ENCODE measurements at places on chromosomes 2 and 18. TPM values are rescaled to one million over a fixed set of nuclear protein-coding genes. Genes with fewer than 3 reads are reported as not detected.

- DNase-seq: no peak
These were observed 4.7 kb upstream of the C2orf72 start for GRCh38 chr2:231032575-231033140.

DNA sequence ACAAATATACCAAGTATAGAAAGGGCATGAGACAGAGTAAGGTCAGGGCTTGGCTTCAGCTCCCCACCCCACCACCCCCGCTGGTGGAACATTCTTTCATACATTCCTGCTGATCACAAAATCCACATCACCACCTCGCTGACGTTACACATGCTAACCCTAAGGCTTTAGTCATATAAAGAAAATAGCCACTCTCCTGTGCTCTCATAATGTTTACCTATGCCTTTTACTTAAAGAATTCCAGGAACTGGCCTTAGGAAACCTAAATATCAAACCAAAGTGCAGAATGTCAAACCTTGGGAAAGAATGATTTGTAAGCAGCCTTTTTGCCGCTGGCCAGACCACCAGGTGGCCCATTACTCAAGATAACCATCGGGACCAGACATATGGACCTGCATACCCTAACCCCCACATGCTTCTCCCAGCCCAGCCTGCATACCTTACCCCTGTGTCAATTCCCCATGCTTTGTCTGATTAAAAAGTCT is 136.3 kb upstream of the SLC39A10 start:
- DNase-seq: peak; percentile 74

The RNF144A gene
- total RNA-seq: 12.3 TPM

The DNAJC5G gene
- not detected for total RNA-seq

The ANKRD30BL gene
- total RNA-seq: not detected

- no peak for DNase-seq
These were observed 36.8 kb upstream of the APCDD1 start for GRCh38 chr18:10417664-10418063.

GRCh38 chr2:232800166-232800565 is 23.8 kb upstream of the KCNJ13 start:
- no peak for DNase-seq

DNA sequence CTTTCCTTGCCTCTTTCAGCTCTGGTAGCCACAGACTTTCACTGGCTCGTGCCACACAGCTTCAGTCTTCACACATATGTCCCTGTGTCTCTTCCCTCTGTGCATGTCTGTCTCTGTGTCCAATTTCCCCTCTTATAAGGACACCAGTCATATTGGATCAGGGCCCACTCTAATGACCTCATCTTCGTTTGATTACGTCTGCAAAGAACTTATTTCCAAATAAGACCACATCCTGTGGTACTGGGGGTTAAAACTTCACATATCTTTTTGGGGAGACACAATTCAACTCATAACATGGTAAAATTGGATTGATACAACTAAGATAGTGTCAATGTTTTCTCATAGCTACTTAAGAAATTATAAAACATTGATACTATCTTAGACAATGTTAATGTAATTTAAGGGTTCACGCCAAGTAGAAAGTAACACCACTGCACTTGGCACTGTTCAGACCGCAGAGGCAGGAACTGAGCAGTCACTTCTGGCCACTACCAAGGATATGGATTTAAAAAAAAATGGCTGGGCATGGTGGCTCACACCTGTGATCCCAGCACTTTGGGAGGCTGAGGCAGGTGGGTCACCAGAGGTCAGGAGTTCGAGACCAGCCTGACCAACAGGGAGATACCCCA is 119.6 kb upstream of the EPAS1 start:
- no peak for DNase-seq

The GPAT2 gene
- total RNA-seq: not detected

The CCBE1 gene
- 6.5 TPM for total RNA-seq

DNA sequence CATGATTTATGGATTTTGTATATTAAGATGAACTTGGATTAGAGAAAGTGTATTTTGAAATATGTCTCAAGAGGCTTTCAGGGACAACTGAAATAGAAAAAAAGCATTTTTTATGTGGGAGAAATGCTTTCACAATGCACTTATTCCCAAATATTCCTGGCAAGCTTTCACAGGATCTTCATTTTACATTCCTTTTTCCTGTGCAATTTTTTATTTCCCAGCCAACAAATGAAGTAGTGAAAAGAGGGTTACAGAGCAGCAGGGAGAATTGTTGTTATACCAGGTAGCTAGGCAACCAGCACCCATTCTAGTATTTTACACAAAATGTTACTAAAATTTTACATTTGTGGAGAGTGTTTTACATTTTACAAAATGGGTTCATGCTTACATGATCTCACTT is 167.0 kb upstream of the RPRM start:
- DNase-seq: no peak

GRCh38 chr18:47844828-47845498 is 85.5 kb downstream of the SMAD2 start:
- no peak for DNase-seq

The LYG1 gene
- not detected for total RNA-seq

DNA sequence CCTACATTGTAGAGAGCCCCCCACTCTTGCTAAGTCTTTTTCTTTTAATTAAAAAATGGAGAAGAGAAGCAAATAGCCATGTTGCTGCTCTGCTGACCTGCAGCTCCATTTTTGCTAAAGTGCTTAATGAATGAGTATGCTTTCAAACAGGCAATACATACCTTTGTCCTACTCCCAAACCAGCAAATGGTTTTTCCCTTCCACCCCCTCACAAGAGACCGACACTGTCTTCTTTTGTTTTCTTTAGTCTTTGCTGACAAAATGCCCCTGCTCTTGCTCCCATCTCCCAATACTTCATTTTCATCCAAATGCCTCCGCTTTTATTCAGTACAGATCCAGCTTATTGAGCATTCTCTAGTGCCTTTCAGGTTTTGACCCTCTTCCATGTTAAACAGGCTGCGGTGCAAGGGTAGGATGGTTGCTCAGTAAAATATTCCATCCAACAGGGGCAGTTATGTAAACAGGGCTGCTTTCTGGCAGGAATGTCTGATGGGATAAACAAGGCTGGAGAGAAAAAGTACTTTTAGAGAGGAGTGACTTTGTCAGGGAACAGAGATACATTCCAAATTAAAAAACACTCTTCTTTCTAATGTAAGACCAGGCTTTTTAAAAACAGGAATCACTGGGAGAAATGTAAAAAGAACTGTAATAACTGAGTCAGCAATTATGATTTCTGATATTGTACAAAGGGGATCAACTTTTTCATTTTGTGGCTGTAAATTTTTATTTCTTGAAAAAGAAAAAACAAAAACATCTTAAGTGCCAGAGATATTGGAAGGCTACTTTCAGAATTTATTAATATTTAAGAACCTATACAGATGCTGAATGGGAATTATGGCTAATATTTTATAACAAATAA is 136.8 kb downstream of the MEP1B start:
- no peak for DNase-seq

The TMEM131 gene
- total RNA-seq: 21.9 TPM

- DNase-seq: no peak
These were observed 53.3 kb downstream of the TRAPPC12 start for GRCh38 chr2:3432693-3433338.

- no peak for DNase-seq
These were observed 65.9 kb upstream of the WIPF1 start for GRCh38 chr2:174663550-174663949.

- DNase-seq: no peak
These were observed 53.2 kb downstream of the SMAD7 start for GRCh38 chr18:48897531-48897930.

The TLX2 gene
- 1.7 TPM for total RNA-seq

The ASB18 gene
- not detected for total RNA-seq

The FHOD3 gene
- 13.0 TPM for total RNA-seq

- DNase-seq: no peak
These were observed 128.8 kb downstream of the ATL2 start for GRCh38 chr2:38248255-38248654.

The CRYGB gene
- total RNA-seq: not detected

DNA sequence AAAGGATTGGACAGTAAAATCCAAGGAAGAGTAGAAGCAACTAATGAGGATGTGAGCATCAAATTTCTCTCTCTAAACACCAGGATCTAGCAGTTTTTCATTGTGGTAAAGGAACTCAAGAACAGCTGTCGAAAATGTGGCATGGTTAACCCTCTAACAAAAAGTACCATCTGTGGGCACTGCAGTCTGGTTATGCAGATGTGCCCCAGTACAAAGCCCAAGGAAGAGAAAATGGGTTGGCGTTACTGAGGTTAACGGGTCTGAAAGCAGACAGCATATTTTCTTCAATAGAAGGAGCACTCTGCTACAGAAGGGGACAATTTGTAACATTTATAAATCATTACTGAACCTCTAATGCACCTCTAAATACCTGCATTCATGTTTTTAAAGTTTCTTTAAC is 253.0 kb upstream of the HNRNPA3 start:
- no peak for DNase-seq

The POTEI gene
- total RNA-seq: not detected

The MBD1 gene
- total RNA-seq: 19.9 TPM

- DNase-seq: no peak
These were observed 29.4 kb downstream of the COL4A4 start for GRCh38 chr2:227134591-227134990.

The YPEL5 gene
- 112 TPM for total RNA-seq

The SETBP1 gene
- 0.10 TPM for total RNA-seq

- peak; percentile 45 for DNase-seq
These were observed 531.0 kb upstream of the SETBP1 start for GRCh38 chr18:44149706-44150105.

GRCh38 chr18:48408727-48409590 is at the start of gene ZBTB7C:
Gene ZBTB7C (minus strand): TSS chr18:48409383.
- DNase-seq: no peak

The GALR1 gene
- total RNA-seq: not detected

DNA sequence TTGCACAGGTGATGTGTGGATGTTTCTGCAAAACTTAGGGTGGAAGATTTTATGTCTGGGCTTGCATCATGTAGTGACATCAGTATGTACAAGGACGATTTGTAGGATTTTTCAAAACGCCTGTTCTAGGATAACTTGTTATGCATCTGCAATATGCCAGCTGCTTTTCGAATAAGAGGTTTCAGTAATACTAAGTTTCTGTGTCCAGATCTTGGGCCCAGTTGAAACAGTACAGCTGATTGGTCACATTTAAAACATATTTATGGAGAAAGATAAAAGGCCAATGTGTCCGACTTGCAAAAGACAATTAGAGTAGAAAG is 1.2 kb downstream of the PTPN4 start:
- peak; percentile 40 for DNase-seq

DNA sequence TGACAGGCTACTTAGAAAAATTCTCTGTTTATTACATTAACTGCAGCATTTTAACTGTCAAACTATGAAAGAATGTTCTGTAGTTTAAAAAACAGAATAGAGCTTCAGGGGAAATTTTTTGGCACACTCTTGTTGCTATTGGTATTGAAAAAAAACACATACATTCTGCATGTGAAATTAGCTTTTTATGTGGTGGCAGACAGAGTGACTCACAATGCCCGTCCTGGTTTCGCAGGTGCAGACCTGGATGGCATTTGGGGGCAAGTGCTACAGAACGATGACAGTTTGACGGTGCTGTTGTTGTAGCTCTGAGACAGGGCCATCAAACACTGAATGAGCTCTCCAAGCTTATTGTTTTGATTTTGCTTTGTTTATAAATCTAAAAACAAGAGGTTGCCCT is 105.0 kb upstream of the MAP3K20 start:
- no peak for DNase-seq

The ONECUT2 gene
- total RNA-seq: 0.71 TPM

DNA sequence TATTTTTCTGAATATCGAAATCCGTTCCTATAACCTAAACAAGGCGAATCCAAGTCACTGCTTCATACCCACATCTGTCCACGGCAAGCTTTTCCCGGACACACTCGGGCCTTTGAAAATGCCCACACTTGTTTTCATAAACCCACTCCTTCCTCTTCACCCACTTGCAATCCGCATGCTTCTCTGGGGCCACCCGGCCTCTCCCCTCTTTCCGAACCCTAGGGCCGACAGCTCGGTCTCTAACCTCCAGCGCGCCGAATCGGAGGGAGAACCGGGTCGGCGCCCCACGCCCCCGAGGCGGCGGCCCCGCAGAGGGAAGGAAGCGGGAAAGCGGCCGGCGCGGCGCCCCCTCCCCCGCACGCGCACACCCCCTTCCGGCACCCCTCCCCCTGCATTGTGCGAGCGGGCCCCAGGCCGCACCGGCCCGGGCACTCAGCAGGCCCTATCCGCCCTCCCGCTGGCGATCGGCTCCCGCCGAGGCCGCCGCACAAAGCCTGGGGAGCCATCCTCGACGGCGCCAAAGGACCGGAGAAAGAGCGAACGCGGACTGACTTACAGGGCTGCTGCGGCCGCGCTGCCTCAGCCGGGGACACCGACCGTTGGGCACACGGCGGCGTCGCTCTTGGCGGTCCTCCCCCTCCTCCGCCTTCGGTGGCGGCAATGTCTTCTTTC is 467 bp downstream of the PUM2 start:
- DNase-seq: peak; percentile 37

The FAP gene
- 1.9 TPM for total RNA-seq

- DNase-seq: no peak
These were observed 82.8 kb downstream of the AFF3 start for GRCh38 chr2:100059638-100060037.

- no peak for DNase-seq
These were observed 5.8 kb upstream of the LRP1B start for GRCh38 chr2:142136571-142136970.

GRCh38 chr2:10522726-10523405 is 74.7 kb upstream of the ODC1 start:
- no peak for DNase-seq

The DTNA gene
- total RNA-seq: 20.9 TPM

GRCh38 chr2:117692001-117692763 is 122.3 kb upstream of the DDX18 start:
- no peak for DNase-seq

The CCL20 gene
- total RNA-seq: not detected
